ENCODE measurements at places on chromosomes 16 and 17.
A peak's percentile ranks its signal among the peaks of the same experiment; 100 is the strongest.

DNA sequence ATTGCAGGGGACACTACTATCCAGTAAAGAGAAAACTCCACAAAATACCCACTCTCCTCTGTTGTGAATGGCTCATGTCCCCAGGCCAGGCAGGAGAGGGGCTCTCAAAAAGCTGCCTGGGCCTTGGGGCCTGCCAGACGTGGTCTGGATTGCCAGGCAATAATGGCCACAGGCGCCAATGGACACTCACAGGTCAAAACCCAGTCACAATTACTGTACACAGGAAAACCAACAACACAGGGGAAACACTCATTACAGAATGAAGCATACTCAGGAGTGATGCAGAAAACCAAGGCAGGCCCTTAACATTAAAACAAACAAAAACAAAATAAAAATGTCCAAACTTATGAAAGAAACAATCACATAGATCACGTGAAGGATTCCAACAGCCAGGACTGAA lies 35.1 kb upstream of the SREBF1 start:
- DNase-seq: no peak

DNA sequence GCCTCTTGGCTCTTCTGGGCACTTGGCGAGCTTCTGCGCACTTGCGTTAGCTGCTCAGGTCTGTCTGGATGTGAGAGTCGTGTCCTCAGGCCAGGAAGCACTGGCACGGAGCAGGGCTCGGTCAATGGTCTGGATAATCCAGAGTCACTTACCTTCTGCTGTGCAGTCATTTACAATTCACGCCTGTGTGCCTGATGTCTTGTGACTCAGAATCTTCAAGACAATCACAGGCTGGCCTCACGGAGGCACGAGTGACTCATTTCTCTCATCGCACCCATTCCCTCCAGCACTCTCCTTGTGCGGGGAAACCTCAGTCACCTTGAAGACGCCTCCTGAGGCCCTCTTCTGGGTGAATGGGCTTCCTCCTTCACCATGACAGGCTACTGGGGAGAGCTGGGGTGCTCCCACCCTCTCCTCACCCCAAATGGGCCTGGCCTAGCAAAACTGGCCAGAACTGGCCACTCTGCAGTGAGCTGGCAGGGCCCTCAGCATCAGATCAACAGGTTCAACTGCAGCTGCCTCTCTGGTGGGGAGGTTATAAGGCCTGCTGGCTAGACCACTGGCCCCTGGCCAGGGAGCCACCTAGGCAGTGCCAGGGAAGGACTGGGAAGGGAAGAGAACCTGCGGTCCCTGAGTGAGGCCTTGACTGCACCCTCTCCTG lies 1.9 kb upstream of the CAPN15 start:
- peak; percentile 88 for DNase-seq

DNA sequence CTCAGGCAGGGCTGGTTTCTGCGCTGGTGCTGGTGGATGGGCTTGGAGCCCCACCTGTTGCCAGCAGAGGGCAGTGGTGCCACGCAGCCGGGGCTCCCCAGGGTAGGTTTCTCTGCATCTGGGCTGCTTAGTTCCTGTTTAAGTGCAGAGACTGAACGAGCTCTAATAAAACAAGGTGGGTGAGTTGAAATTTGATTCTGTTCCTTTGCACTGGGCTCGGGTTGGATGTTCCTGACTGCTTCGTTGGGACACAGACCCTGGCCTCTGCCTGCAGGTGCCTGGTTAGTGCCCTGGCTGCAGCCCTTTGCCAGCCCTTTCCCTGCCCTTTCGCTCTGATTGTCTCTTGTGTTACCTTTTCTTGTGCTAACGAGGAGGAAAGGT lies 30.0 kb downstream of the TBCD start:
- peak; percentile 86 for DNase-seq

- DNase-seq: no peak
Observed at GRCh38 chr16:89623511-89624261, 10.2 kb downstream of the DPEP1 start.

DNA sequence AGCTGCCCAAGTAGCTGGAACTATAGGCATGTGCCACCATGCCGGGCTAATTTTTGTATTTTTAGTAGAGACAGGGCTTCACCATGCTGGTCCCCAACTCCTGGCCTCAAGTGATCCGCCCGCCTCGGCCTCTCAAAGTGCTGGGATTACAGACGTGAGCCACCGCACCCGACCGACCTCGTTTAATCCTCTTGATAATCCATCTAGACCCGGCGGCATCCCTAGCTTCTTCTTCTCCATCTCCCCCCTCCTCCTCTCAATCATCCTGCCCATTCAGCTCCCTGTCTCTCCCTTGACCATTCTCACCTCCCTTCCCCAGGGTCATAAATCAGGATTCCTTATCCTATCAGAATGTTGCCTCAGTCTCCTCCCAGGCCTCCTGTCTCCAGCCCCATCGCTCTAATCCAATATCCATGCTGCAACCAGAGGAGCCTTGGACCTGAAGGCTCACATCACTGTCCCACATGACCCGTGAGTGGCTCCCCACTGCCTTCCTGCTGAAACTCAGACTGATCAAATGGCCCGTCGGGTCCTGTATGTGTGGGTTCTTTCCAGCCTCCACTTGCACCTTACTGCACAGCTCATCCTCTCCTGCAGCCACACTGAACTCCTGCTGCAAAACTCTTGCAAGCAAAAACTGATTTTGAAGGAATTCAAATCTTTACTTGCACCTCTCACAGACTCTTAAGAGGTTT lies 74.1 kb upstream of the CDH5 start:
- DNase-seq: no peak

DNA sequence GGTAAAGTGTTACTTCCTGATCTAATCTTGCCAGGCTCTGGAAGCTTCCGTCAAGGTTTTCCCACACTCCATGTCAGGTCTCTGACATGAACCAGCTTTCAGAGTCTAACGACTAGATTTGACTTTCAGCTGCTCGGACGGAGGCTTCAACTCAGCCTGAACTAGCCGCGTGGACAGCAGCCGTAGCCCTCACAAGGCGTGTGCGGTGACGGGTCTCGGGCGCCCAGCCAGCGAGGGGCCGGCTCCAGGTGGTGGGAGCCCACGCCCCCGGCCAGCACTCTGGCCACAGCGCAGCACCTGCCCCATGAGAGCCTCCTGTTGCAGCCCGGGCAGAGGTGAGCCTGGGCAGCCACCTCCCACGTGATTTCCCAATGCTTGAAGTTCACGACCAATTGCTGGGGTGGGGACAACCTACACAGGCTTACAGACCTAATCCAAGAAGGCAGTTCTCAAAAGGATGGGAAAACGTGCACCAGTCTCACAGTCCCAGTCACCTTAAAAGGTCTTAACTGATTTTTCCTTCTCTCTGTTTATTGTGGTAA lies 45.5 kb downstream of the TBC1D16 start:
- no peak for DNase-seq

DNA sequence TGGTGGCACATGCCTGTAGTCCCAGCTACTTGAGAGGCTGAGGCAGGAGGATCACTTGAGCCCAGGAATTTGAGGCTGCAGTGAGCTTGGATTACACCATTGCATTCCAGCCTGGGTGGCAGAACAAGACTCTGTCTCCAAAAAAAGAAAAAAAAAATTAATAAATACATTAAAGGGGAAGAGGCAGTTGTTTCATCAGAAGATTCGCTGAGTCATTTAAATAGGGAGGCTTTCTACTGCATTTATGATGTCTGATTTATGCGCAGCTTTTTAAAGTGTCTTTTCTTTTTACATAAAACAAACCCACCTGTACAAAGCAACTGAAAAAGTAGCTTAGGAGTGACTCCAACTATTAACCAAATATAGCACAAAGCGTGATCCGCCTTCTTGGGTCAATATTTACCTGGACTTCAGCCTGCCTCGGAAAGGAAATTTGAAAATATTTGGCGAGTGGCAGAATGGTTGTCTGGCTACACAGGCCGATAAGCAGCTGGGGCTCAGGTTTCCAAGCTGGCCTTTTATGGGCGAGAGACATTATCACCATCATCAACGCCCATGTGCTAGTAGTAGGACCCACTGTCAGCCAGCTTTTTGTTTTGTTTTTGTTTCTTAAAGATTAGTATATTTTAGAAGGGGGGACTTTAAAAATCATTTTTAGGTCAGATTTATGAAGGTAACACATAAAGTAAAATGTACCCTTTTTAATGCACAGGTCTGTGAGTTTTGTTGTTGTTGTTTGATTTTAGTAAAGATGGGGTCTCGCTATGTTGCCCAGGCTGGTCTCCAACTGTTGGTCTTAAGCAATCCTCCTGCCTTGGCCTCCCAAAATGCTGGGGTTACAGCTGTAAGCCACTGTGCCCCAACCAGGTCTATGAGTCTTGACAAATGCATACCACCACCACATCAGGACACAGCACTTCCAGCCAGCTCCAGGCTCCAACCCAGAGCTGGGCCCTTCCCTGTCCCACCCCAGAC lies 42.5 kb upstream of the RASD1 start:
- no peak for DNase-seq

DNA sequence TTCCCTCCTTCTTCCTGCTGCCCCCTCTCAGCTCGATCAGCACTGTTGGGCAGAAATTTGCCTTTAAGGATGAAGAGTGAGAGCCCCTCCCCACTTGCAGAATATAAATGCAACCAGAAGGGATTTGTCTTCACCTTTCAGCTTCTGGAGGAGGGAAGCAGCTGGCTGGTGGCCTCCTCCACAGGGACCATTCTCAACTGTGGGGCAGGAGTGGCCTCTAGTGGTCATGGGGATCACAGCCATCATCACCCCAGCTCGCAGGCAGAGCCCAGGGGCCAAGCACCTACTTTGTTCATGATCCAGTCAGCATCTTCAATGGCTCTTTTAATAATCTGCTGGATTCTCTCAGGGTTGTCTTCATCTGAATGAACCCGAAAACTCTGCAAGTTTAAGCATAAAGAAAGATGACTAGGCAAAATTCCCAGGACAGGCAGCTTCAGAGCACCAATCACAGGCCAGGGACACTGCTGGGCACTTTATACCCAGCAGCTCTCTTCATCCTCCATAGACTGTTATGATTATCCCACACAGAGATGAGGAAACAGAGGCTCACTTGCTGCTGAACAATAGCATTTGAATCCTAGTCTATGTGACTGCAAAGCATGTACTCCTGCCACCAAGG lies 13.1 kb downstream of the LYRM9 start:
- DNase-seq: peak; percentile 83

DNA sequence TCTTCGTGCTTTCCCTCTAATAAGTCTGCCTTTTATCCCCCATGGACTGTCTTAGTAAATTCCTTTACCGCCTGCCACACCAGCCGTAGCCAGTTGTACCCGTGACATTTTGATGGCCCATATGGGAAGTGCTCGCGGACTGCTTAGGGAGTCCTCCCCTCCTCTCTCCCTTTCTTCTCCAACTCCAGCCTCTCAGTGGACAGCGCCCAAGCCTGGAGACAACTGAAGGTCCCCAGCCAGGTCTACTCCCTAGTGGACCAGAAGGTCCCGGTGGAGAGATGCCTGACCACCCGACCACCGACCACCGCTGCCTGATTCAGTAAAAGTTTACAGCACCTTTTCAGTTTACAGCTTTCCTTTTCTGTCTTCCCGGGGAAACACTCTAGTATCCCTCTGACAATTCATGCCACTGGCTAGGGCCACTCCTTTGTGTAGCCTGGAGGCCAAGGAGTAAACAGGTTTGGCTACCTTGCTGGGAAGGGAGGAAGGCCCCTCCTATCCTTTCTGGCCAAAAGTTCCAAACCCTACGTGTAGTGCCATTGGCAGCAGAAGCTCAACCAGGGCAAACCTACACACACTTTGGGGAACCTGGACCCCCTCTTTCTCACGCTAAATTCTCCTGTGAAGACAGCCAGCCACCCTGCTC lies 18.0 kb downstream of the CTRB2 start:
- no peak for DNase-seq

DNA sequence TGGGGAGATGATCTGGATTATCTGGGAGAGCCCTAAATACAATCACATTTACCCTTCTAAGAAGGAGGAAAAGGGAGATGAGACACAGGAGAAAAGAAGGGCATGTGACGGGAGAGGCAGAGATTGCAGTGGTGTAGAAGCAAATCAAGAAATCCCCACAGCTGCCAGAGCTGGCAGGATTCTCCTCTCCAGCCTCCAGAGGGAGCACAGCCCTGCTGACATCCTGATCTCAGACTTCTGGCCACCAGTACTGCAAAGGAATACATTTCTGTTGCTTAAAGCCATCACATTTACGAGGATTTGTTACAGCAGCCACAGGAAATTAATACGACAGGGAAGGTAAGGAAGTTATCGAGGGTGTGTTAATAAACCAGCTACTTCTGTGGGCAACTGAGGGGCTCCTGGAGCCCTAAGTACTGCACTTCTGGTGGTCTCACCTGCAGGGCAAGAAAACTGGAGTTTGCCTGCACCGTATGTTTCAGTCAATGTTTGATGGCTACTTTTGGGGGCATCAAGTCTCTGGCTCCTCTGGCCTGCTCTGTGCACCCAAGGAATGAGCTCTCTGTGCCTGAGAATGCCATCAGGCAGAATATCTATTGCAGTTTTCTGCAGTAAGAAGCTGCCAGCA lies 22.9 kb upstream of the CDH13 start:
- peak; percentile 16 for DNase-seq

All from activated CD4-positive, alpha-beta T cell treated with anti-CD3 and anti-CD28 coated beads for 48 hours (primary cell).